ENCODE measurements at places on chromosomes 6 and 20. TPM values are rescaled to one million over a fixed set of nuclear protein-coding genes. Genes with fewer than 3 reads are reported as not detected.

DNA sequence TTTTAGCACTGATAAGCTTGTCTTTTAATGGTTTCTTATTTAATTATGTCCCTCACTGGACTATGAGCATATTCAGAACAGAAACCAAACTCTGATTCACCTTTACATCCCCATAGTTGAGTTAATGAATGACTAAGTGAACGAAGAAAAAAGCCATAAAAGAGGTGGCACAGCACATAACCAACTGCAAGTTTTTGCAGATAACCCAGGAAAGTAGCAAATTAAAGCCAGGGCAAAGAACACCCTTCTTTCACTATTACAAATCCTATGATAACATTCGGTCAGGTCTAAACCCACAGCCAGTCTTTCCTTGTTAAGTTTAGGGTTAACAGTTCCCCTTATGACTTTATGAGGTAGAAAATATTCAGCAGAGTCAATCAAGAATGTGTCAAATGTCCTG, 102.7 kb downstream of the RIN2 start:
- no peak for DNase-seq

DNA sequence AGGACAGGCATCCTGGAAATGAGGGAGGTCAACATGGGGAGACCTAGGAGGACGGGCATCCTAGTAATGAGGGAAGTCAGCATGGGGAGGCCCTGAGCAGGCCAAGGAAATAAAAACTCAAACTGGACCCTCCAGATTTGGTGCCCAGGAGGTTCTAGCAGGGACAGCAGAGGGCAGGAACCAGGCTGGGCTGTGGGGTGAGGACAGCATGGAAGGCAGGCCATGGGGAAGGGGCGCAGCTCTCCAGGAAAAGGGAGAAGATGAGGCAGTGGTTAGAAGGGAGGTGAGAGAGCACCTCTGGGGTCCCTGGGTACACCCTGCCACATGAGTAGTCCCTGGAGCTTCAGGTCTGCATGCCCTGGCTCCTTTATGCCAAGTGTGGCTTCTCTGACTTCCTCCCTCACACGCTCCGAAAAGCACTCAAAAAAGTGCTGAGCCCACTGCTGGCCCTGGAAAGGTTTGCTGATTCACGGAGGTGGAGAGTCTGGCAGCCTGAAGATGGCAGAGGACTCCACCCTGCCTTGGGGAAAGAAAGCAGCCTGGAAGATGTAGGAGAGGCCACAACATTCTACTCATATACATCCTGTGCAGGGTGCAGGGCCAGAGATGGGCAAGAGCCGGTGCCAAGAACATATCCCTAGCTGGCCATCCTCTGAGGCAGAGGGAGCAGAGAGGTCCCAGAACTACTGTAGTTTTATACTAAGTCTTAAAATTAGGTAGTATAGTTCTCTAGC, 154.9 kb downstream of the MRPL14 start:
- DNase-seq = no peak

Gene LAMP5
- not detected for total RNA-seq

Gene CPXM1
- 0.12 TPM for total RNA-seq

Gene KCNK15
- total RNA-seq = 3.0 TPM

DNA sequence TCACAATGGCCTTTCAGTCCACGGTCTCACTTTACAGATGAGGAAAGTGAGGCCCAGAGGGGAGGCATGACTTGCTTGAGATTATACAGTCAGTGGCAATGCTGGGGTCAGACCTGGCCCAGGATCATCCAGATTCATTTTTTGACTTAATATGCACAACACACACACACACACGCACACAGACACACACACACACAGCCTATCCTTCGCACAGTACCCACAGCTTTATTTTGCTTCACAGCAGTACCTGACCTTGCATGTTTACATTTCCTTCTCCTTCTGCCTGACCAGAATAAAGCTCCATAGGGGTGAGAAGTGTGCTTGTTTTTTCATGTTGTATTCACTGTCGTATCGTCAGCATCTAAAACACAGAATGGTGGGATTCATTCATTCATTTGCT, 79.8 kb downstream of the VEGFA start:
- DNase-seq = no peak

DNA sequence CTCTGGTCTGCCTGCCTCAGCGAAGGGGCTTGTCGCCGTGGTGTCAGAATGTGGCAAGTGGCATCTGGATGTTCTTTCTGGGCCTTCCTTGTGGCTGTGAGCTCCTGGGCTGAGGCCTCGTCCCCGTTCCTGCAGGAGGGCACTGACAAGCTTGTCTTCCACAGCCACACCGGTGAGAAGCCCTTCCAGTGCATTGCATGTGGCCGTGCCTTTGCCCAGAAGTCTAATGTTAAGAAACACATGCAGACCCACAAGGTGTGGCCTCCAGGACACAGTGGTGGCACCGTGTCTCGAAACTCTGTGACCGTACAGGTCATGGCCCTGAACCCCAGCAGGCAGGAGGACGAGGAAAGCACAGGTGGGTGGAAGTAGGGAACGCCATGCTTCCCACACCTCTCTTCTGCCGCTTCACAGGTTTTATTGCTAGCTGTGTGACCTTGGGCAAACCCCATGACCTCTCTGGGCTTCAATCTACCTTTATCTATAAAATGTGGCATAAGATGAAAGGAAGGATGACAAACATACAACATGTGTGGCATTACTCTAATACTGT, 30.0 kb downstream of the ZNF341 start:
- DNase-seq = no peak

Gene CD24
- total RNA-seq = 85.1 TPM

- DNase-seq = no peak
These were observed 101.5 kb downstream of the LAMP5 start for GRCh38 chr20:9615766-9616454.

DNA sequence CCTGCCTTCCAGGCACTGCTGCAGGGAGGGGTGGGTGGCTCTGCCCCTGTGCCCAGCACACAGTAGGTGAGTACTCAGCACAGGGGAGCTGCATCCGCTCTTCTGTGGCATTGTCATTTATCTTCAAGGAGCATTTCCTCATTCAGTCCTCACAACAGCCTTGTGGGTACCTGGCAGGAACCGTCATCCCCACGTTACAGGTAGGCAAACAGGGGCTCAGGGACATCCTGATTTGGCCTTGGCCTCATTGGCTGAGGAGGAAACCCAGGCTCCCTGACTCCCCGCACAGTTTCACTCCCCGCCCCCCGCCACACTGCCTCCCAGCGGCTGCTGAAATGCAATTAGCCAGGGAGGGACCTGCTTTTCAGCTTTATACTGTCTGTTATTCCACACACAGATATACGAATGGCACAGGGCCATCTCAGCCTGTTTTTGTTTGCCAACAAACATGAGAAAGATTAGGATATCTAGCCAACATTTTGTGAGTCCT, 24.2 kb upstream of the PNPLA1 start:
- no peak for DNase-seq

GRCh38 chr6:156474507-156475120, 302.6 kb upstream of the ARID1B start:
- DNase-seq = no peak

Gene LY6G6D
- not detected for total RNA-seq

DNA sequence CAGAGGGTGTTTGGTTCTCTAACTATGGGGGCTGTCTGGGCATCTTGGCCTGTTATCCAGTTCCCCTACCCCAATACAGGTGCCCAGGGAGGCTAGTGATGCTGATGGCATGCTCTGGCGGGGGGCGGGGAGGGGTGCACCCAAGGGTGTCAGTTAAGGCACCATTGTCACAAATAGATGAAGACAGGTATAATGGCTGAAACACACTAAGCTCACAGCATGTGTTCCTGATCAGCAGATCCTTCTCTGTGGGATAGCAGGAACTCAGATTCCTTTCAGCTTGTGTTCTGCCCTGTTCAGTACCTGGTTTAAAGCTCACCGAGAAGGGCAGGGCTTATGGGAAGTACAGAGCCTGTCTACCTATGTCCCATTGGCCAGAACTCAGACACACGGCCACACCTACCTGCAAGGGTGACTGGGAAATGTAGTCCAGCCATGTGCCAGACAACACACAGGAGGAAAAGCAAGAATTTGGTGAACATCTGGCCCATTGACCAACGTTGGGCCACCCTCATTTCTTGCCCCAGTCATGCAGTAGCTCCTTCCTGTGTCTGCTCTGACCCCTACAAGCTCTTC, 3.4 kb upstream of the RSPO4 start:
- no peak for DNase-seq

Gene TCEA2
- 21.3 TPM for total RNA-seq

DNA sequence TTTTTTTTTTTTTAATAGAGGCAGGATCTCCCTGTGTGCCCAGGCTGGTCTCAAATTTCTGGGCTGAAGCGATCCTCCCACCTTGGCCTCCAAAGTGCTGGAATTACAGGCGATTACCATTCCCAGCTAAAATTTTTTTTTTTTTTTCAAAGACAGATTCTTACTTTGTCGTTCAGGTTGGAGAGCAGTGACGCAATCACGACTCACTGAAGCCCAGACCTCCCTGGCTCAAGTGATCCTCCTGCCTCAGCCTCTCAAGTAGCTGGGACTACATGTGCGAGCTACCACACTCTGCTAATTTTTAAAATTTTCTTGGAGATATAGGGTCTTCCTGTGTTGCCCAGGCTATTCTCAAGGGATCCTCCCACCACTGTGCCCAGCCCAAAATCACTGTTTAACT, 58.0 kb upstream of the MYO6 start:
- DNase-seq = no peak

DNA sequence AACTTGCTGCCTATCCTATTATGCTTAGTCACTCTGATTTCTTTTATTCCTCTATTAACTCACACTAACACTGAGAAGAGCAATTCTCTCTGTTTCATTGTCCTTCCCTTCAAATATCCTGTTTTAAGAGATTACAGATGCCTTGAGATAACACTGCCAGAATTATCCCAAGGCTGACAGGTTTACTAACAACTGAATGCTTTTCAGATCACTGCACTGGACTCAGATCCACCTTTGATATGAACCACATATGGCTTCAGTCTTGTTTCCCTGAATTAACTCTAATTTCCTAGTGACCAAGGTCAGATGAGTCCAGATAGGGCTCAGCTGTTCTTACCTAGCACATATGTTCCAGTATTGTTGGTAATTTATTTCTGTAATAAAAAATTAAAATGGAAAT, 633.1 kb downstream of the GRIK2 start:
- no peak for DNase-seq

- no peak for DNase-seq
These were observed 613.6 kb downstream of the UTRN start for GRCh38 chr6:144898741-144899140.

Gene THEMIS
- total RNA-seq = 0.13 TPM

Gene TENT5A
- total RNA-seq = 23.7 TPM

DNA sequence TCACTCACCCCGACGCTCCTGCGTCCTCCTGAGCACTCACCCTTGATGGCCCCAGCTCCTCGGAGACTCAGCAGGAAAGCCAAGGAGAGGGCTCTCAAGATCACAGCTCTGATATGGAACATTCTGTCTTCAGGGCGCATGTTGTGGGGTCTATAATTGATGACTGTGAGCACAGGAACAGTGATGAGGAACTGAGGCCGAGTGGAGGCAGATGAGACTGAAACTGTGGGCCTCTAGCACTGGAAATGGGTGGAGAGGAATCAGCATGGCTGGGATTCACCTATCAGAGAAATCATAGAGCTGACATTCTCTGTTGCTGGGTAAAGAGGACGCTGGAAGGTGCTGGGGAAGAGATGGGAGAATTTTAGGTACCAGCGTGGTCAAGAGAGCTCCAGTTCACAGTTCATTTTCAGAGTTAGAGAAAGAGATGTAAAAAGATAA, at the start of gene HLA-DPA1:
HLA-DPA1 (minus strand) TSS at position 219 of the 441 bp plus-strand sequence.
- DNase-seq = peak; percentile 40

DNA sequence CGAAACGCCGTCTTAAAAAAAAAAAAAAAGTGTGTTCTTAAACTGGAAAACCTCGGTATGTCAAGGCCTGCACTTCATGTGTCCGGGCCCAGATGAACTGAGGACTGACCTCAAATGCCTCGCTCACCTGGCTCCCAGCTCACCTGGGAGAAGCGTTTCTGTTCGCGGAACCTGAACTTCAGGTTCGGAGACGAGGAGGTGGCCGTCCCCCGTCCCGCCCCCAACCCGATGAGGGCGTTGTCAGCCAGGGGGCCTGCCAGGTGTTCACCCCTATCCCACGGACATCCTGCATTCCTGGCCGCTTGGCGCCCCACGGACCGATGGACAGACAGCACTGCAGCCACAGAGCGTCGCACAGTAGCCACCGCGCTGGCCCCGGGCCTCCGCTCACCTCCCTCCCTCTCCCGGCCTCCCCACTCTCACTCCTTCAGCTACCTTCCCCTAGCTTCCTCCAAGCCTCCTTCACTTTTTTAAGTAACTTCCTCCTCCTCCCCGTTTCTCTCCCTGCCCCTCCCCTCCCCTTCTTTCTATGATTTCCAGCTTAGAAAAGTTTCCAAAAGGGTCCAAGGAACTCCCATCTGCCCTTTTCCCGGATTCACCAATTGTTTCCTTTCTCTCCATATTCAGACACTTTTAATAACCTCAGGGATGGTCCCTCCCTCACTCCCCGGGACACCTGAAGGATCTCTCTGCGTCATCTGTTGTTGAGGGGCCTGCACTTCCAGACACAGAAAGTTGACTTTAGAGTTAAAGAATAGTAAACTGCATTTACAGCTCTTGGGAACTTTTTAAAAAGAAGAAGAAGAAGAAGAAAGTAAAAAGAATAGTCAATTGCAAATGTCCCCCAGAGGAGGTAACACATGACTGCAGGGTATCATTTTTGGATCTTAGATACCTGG, 22.7 kb upstream of the MCM3 start:
- DNase-seq = no peak

DNA sequence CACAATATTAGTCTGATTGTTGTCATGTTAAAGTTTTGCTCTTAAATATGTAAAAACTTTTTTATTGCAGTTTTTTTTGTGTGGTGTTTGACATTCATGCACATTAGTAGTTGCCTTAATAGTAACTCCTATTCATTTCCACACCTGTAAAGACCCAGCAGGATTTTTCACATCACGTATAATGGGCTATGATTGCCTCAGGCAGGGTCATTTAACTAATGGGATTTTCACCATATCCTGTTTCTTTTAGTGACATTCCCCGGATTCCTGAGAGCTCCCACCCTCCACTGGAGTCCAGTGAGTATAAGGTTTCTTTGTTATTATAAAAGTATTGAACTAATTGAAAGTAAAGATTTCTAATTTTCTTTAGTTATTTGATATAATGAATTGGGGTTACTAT, 359.2 kb downstream of the RIMS1 start:
- no peak for DNase-seq

Gene HAO1
- not detected for total RNA-seq

Gene MDFI
- 42.7 TPM for total RNA-seq

DNA sequence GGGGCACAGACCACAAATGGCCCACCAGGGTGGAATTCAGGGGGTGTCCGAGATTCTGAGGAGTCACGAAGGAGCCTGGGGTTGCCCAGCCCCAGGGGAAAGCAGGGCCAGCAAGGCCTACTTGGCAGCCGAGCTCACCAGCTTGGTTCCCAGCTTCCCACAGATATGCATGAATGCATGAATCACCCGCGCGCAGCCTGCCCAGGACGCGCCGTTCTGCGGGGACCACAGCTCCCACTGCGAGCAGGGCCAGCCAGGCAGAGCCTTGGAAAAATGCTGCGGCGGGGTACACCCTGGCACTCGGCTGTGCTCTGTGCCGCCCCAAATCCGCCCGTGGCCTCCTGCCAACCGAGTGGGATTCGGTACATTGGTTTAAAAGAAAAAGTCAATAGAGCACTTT, 211.0 kb downstream of the NFATC2 start:
- no peak for DNase-seq

GRCh38 chr20:49420811-49421295, 61.6 kb downstream of the KCNB1 start:
- no peak for DNase-seq

Data from lower leg skin (tissue), 4 donors.